Activated CD4-positive, alpha-beta T cell treated with anti-CD3 and anti-CD28 coated beads, Interleukin-2, amount 50 U/mL, for 1 hour (primary cell): ENCODE measurements at places on chromosomes 4 and X.

- DNase-seq, result no peak
Observed at GRCh38 chrX:70219938-70220764, 14.3 kb upstream of the AWAT1 start.

- no peak for DNase-seq
Observed at GRCh38 chrX:154607370-154607769, 11.7 kb downstream of the CTAG1B start.

- no peak for DNase-seq
Observed at GRCh38 chr4:176185051-176185450, 10.3 kb downstream of the SPATA4 start.

DNA sequence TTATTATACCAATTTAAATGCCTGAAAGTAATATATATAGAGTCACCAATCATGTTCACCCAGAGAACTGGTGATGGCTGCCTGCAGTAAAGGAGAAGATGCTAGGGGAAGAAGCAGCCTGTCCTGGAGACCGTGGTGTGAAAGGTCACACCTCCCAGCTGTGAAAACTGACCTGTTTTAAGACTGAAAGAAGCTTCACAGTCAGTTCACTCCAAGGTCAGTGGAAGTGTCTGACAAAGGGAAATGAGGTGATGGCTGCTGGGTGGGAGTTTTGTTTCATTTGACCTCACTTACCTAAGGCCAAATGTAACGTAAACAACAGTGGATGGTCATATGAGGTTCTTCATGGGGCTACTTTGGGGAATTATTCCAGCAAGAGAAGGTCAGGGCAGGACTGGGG, 352.1 kb upstream of the GATB start:
- no peak for DNase-seq

GRCh38 chrX:96480081-96480480, 204.6 kb upstream of the DIAPH2 start:
- DNase-seq, result no peak

- no peak for DNase-seq
Observed at GRCh38 chrX:119072744-119073143, at the start of gene CT47C1. Gene CT47C1, plus strand, starts transcription at chrX:119072993. Its CDS starts 233 bp downstream, at chrX:119073226.

DNA sequence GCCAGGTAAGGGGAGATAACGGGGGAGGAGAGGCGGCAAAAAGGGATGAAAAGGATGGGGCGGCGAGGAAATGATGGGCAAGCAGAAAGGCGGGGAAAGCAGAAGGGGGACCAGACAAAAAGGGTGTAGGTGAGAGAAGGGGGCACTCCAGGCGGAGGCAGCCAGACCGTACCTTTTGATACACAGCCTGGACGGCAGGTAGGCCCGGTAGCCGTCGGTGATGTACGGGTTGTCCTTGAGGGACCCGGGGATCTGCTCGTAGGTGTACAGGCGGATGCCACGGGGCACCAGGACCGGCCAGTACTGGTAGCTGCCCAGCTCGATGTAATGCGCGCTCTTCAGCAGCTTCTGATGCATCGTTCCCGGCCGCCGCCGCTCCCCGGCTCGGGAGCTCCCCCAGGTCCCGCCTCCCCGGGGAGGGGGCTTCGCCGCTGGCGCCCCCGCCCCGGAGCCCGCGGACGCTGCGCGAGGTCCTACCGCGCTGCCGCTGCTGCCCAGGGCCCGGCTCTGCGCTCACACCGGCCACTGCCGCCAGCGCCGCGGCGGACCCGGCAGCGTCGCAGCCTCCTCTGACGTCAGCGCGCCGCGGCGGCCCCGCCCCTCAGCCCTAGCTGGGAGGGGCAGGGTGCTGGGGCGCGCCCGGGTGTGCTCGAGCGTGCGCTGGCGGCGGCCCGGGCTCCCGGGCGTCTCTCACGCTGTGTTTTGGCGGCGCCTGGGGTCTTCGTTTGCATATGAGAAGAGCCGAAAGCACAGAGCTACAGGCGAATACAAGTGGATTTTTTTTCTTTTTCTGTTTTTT, at the start of gene PAQR3:
TSS of gene PAQR3 (minus strand) at position 571 of the 799 bp plus-strand sequence. CDS start at position 357, 214 bp downstream.
- peak; percentile 83 for DNase-seq

DNA sequence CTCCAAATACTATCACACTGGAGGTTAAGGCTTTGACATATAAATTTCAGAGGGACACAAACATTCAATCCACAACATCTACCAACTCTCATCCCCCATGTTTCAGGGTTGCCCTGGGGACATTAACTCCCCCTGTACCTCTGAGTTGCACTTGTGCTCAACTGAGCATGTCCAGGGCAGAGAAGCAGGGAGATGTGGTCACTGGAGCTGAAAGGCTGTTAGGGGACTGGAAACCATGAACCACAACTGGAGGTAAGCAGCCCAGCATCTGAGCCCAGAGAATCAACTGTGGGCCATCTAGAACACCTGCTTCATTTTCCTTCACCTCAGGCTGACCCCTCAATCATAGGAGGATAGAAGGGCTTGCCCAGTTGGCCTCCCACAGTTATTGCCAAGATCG, 641.1 kb downstream of the MID1IP1 start:
- no peak for DNase-seq

- no peak for DNase-seq
Observed at GRCh38 chr4:173536808-173537429, 6.9 kb upstream of the HAND2 start.

DNA sequence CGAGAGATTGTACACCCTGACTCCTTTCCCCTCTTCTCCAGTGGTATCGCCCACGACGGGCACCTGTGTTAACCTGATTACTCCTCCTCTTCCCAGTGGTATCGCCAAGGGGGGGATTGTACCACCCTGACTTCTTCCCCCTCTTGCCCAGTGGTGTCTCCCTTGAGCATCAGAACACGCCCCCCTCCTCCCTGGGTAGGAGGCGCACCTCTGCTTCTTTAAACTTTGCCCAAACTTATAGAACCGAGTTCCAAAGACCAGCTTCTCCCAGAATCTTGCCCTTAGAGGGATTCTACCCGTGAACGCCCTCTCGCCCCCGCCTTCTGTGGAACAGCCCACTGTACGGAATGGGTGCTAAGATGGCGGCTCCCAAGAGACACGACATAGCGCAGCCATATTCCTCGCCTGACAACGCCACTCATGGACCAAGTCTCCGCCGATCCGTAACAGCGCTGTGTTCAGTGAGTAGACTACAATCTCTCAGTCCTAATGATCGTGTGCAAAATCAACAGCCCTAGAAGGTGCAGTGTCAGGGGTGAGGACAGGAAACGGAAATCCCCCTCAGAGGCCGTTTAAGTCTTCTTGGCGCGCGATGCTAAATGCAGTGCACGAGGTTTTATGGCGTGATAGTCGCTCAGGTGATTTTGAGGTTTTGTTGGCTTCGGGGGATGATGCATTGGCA, 4.2 kb upstream of the ZNF157 start:
- DNase-seq, result peak; percentile 65

GRCh38 chr4:182884040-182884439, 33.1 kb downstream of the DCTD start:
- DNase-seq, result no peak

DNA sequence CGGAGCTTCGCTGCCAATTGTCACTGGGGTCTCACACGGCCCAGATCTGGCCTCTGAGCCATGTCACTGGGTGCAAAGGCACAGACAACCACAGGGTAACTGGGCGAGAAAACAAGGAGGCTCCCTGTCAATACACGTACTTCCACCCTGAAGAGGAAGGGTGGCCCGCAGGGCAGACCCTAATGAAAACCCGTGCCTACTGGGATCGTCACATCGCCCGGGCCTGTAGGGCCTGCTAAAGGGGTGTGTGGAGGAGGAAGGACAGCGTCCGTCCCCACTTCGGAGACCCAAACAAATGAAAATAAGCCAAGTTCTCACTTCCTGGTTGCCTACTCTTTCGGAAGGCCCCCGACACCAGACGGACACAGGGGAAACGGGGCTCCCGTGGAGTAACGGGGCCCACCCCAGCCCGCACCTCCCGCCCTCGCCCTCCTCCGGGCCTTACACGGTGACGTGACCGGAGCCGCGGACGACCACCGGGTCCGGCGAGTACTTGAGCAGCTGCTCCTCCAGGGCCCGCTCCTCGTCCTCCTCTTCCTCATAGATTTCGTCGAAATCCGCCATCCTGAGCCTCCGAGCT, 578 bp downstream of the CHIC2 start:
- peak; percentile 20 for DNase-seq

- DNase-seq, result no peak
Observed at GRCh38 chrX:131257367-131257766, 31.7 kb downstream of the IGSF1 start.

DNA sequence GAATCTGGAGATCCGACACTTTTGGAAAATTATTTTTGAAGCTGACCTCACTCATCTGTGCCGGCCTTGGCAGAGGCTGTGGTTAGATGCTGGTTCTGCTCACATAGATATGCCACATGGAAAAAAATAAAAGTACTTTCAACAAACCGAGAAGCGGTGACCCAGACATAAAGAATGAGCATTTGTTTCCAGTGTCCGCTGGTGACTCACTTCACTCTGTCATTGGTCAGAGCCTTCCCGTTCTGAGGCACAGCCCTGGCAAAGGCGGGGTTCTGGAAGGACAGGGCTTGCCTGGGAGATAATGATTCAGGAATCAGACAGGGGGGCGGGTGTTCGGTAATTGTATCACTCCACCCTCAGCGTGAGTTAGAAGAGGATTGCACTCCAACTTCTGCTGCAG, 172.4 kb upstream of the MXRA5 start:
- DNase-seq, result no peak

DNA sequence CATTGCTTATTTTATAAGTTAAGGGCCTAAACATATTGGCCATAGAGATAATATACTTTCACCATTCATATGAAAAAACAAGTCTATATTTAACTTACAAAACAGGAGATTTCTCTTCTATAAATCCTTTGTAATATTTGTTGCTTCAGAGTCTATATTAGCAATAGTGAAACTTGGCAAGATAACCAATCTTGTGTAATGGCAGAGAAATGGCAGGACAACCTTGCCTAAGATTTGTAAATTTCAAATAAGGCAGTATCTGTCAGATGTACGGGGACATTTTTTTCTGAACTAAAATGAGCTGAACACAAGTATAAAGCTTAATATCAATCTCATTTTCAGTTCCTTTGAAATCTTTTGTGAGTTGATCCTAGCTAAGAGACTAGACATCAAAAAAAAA, 17.8 kb upstream of the CPEB2 start:
- DNase-seq, result no peak

GRCh38 chr4:33512397-33512796, 2731.9 kb downstream of the ARAP2 start:
- DNase-seq, result no peak

- DNase-seq, result no peak
Observed at GRCh38 chr4:123278755-123279154, 117.8 kb upstream of the SPRY1 start.

DNA sequence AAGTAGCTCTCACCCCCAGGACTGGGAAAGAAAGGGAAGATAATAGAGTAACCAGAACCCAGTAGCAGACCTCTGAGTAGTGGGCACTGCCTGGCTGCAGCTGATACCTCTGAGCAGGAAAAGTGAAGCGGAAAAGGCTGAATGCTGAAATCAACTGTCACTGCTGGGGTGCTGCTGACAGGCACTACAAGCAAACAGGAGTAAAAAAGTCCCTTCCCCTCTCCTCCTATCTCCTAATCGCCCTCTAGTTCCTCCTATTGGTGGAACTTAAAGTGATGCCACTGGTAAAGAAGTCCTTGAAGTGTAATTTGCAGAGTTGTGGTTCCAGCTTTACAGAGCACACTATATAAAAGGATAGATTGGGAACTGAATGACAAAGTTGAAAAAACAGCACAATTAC, 32.8 kb upstream of the GLRB start:
- DNase-seq, result no peak

- peak; percentile 68 for DNase-seq
Observed at GRCh38 chrX:12791257-12792228, at the start of gene PRPS2. Gene PRPS2, plus strand, starts transcription at chrX:12791412. Its CDS starts 86 bp downstream, at chrX:12791498.

- no peak for DNase-seq
Observed at GRCh38 chrX:1412551-1413161, 20.7 kb upstream of the SLC25A6 start.

- no peak for DNase-seq
Observed at GRCh38 chr4:81732980-81733379, 261.3 kb upstream of the RASGEF1B start.

- DNase-seq, result no peak
Observed at GRCh38 chr4:14864365-14865030, 137.8 kb upstream of the CPEB2 start.

GRCh38 chr4:156975686-156976085, 4.1 kb upstream of the PDGFC start:
- no peak for DNase-seq

DNA sequence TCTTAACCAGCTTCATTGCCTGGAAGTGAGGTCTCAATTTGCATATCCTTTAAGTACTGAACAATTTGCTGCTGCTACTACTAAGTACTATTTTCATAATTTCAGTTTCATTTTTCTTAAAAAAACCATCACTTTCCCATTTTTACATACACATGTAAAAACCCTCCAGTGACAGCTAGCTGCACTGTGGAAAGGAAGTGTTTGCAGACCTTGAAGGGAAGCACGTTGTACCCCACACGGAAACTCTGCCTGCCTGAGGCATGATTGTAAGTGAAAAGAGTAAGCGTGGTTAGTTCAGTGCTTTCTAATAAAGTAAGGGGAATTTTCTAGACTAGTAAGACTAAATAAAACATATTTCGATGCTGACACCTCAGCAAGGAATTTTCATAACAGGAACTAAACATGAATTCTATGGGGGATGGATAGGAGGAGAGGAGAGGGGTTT, 103.6 kb downstream of the RAPGEF2 start:
- no peak for DNase-seq

- DNase-seq, result no peak
Observed at GRCh38 chr4:621296-622070, 3.9 kb upstream of the PDE6B start.

GRCh38 chrX:101408532-101408841, 465 bp downstream of the HNRNPH2 start:
- DNase-seq, result no peak

GRCh38 chr4:38179690-38180377, 219.6 kb downstream of the PTTG2 start:
- peak; percentile 74 for DNase-seq

- peak; percentile 17 for DNase-seq
Observed at GRCh38 chrX:45824471-45824870, 623.8 kb upstream of the DIPK2B start.

DNA sequence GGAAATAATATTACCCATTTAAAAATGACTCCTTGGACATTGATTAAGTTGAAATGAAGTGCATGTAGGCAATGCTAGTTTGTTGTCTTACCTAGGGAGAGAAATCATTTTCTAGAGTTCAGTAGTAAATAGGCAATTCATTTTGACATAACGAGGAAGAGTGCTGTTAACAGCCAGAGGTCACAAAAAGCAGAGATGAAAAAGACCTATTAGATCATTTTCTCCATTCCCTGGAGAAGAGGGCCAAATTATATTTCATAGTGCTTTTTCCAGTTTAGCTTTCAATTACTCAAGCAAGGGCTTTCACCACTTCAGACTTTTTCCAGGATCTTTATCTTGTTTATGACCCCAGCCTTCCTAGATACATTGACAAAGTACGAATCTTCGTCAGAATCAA, 374.3 kb upstream of the GALNT7 start:
- DNase-seq, result no peak

DNA sequence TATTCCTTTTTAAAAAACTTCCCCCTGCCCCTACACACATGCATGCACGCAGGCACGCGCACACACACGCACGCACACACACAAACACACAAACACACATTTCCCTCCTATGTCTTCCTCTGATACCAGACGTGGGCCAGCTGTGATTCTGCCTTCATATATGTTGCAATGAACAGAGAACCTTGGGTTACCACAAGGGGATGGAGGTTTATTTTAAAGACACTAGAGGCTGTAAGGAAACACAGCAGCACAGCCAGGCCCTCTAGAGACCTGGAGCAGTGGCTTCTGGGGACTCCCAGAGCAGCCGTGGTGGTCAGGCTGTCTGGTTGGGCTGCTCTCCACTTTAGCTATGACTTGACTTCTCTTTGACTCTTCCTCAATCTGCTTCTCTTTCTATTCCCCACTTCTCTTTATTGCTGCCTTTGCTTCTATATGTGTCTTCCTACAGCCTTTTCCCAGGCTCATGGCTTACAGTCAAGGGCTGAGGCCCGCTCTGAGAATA, 3.2 kb upstream of the TLR10 start:
- no peak for DNase-seq
